ENCODE measurements at places on chromosomes 1 and 21.

DNA sequence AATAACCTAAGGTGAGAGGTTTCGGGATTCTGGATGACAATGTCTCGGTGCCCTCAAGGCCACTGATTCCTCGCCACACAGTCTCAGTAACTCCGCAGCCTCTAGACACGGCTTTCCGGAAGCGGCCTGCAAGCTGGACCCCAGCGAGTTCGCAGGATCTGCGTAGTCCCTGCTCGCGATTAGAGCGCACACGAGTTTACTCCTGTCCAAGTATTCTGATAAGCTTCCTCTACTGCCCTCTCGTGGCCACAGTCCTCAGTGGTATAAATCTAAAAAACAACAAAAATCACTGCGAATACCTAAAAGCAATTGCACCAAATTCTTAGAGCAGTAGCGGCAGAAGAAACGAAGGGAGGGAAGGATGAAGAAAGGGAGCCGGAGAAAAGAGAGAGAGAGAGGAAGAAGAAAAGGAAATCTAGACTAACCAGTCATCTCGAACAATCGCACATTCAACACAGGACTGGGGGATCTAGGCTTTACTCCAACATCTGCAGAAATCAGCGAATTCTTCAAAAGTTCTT, 1.1 kb upstream of the PLXNA2 start:
- peak; percentile 66 for DNase-seq

GRCh38 chr1:23634840-23635651, 56.6 kb upstream of the RPL11 start:
- DNase-seq, result peak; percentile 62

GRCh38 chr1:29629814-29630516, 393.6 kb downstream of the PTPRU start:
- DNase-seq, result no peak

- DNase-seq, result peak; percentile 85
Measured at GRCh38 chr1:118333601-118334210, 148.7 kb upstream of the SPAG17 start.

- DNase-seq, result peak; percentile 45
Measured at GRCh38 chr1:192045131-192045530, 113.1 kb upstream of the RGS18 start.

DNA sequence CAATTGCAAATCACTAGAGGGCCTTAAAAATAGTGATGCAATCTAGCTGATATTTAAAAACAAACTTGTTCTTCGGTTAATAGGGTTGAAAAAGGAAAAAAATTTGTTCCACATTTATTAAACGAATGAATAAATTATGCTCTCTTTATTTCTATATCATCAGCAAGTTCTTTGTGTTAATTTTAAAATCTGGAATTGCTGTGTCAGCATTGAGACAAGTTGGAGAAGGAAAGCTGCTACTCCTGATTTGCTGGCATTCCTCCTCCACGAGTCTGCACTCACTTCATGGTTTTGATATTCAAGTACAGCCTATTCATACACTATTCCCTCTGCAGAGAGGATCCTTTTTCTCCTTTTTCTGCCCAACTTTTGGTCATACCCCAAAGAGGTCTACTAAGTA, 117.6 kb downstream of the MRPL39 start:
- DNase-seq, result no peak

GRCh38 chr1:174169342-174169741, 10.0 kb downstream of the RABGAP1L start:
- no peak for DNase-seq

- DNase-seq, result no peak
Measured at GRCh38 chr1:2110738-2111673, 60.8 kb downstream of the PRKCZ start.

DNA sequence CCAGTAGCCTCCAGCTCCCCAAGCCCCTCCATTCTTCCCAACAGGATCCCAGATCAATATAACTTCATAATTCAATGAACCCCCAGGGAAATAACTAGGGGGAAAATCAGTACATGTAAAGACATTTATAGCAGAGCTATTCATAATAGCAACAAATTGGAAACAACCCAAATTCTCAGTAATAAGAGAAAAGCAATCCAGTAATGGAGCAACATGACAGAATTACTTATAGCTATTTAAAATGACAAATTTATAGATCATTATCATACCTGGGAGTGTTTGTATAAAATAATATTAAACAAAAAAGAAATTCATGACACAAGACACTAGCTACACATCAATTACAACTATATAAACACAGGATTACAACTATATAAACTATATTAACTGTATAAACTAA, 20.2 kb downstream of the PLEKHA6 start:
- DNase-seq, result no peak

DNA sequence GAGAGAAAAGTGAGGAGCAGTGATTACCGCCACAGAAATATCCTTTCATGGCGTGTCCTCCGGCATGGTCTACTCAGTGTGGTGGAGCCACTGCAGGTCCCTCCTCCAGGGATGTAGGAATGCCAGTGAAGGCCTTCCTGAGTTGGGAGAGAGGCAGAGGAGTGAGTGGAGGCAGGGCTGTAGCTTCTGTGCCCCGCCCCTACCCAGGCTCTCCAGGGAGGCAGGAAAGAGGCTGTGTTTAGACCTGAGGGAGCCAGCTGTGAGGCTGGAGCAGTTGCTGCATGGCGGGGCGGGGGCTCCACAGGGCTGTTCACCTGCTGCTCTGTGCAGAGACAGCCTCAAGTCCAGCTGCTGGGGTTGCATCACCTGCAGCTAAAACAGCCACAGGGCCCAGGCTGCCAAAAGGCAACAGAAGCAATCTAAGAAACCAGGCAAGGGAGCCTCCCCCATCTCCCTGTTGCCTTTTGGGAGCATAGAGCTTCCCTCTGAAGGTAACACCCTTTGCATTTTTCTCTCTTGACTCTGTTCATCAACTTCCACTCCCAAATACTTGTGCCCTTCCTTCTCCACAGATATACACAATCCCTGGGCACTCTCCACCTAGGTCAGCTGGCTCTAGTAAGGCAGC, 801 bp upstream of the ANXA9 start:
- no peak for DNase-seq

- DNase-seq, result no peak
Measured at GRCh38 chr1:2003541-2004131, at the start of gene CFAP74. Gene CFAP74, minus strand, starts transcription at chr1:2003786. Its CDS starts 12,830 bp downstream, at chr1:1990956.

DNA sequence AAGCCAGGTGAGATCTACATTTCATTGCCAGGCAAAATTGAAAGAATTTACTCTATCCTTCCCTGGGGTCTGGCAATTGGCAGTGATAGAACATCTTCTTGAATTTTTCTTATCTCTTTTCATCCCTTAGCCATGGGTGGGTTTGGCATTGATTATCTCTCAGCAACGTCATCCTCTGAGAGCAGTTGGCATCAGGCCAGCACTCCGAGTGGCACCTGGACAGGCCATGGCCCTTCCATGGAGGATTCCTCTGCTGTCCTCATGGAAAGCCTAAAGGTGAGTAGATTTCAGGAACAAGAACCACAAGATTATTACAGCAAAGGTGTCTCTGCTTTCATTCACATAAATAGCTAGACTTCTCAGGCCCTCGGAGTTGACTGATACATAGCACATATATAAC, 39.3 kb downstream of the NCF2 start:
- no peak for DNase-seq

- no peak for DNase-seq
Measured at GRCh38 chr1:20731057-20731991, 1.2 kb downstream of the SH2D5 start.

DNA sequence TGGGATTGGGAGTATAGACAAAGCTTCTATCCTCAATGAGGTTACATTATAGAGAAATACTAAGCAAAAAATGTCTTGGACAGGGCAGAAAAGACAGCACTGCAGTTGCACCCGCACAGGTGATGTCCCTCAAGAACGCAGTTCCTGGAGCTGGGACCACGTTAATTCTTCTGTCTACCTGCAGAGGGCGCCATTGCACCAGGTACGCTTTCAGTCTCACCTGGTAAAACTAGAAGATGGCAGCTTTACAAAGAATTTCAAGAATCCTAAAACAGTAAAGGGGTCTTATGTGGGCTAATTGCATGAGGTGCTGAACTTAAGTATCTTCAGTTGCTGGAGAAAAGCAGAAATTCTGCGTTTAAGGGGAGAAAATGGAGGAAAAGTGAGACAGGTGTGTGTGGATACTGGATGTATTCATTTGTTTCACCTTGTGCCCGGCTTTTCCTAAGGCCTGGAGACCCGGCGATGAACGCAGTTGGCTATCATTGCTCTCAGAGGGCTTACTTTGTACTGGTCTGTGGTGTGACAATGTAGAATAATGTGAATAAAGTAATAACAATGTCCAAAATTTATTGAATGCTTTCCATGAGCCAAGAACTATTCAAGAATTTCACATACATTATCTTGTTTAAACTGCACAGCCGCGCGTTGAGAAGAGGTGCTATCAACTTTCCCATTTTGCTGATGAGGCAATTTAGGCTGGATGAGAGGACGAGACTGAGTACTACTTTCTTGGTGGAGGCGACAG, 276.3 kb upstream of the GREM2 start:
- DNase-seq, result no peak

DNA sequence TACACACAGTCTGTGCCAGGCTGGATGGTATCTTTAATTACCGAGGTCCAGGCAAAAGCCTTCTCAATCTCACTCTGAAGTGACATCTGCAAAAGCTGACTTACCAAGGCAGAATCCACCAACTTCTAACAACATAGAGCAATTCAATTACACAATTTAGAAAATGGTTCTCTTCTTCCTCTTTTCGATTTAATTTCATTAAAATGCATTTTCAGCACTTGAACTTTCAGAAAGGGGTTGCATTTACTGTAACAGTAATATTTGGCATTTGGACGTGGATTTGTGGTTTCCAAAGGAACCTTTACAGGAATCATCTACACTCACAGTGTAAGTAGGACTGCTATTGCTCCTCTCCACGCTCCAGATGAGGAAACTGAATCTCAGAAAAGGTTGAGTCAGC, 53.3 kb downstream of the ERO1B start:
- DNase-seq, result no peak

GRCh38 chr1:207404849-207405525, 49.1 kb upstream of the CR2 start:
- DNase-seq, result peak; percentile 25

GRCh38 chr1:40185951-40186864, 25.0 kb downstream of the RLF start:
- DNase-seq, result peak; percentile 38

GRCh38 chr1:190104961-190105360, 372.7 kb downstream of the BRINP3 start:
- DNase-seq, result no peak

DNA sequence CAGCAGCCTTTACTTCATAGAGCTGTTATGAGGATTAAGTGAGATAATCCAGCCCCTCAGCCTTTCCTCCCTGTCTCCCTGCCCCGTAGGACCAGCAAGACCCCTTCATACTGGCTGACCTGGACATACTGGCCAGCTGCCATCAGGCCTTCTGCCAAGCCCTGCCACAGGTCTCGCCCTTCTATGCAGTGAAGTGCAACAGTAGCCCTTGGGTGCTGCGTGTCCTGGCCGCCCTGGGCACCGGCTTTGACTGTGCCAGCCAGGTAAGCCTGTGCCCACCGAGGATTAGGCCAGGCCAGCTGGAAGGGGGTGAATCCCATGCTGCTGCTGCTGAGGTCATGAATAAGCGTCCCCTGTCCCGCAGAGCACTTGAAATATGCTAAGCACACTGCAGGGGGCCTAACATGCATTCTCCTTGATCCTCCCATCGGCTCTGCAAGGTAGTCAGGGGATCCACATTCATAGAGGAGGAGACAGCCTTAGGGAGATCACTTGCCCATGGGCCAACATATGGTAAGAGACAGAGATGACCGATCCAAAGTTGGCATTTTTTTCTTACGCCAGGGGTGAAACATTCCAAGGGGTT, 73.3 kb upstream of the TINAGL1 start:
- DNase-seq, result no peak

DNA sequence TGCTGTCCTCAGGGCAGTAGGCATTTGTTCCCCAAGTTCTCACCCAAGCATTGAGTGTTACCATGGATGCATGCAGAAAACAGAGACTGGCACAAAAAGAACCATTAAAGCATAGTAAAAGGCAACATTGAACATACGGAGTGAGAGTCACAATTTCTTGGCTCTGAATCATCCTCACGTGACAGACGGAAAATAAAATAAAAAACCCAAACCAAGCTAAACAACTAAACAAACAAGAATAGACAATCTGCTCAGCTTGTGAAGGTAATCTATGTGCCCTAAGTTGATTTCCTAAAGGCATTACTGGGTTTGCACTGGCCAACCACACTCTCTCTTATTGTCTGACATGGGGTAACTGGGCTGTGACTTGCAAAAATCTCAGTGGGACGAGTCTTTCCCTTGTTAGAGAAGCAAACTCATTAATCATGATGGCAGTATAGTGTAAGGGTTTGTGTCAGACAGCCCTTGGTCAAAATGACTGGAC, 306.0 kb downstream of the ASTN1 start:
- no peak for DNase-seq

GRCh38 chr1:206909161-206909882, 12.1 kb downstream of the IL24 start:
- no peak for DNase-seq

DNA sequence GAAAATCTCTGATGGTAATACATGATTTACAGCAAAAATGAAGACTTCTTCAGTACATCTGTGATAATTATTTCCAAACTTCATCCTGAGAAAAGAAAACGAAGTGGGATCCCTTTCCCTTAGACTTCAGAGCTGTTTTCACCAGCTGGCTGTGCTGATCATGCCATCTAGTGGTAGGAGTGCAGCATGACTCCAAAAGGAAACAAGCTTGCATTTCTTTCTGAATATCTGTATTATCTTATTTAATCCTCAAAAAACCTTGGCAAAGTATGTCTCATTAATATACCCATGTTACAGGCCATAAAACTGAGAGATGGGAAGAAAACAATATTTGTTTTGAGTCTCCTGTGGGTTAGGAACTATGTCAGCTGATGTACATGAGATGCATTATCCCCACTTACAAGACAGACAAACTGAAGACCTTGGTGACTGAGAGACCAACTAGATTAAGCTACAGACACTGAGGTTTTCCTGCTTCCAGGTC, 9.8 kb upstream of the GJA8 start:
- peak; percentile 19 for DNase-seq

DNA sequence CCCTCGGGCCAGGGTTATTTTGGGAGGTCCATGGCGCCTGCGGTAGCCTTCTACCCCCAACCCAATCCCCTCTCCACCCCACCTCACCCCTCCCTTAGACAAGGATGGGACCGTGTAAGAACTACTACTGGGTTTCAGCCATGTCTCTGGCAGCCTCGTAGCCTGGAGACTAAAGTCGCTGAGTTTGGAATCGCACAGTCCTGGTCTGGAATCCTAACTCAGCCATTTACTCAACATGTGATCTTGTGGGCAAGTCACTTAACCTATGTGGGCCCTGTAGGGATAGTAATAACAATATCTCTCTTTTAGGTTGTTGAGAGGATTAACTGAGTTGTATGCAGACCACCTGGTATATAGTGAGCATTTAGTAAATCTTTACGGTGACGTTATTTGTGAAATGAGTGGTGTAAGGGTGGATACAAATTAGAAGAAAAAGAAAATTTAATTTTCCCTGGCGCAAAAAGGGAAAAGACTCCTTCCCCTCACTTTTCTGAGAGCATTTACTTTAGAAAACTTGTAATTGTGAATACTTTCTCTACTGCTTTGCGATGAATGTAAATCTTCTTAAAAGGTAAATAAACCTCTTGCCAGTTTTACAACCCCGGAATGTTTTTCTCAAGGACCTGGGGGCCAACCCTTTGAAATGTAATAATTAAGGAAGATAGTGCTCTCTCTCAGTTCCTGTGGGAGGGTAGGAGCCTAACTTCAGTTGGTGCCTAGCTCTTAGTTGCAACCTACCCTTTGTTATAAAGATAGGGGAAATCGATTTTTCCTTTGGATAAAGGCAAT, 615 bp upstream of the MRPS15 start:
- DNase-seq, result no peak

All from fibroblast of skin of left biceps (primary cell).